ENCODE measurements at places on chromosomes 5 and 9.

- DNase-seq, result no peak
Measured at GRCh38 chr5:178182158-178182876, 4.9 kb downstream of the GMCL2 start.

DNA sequence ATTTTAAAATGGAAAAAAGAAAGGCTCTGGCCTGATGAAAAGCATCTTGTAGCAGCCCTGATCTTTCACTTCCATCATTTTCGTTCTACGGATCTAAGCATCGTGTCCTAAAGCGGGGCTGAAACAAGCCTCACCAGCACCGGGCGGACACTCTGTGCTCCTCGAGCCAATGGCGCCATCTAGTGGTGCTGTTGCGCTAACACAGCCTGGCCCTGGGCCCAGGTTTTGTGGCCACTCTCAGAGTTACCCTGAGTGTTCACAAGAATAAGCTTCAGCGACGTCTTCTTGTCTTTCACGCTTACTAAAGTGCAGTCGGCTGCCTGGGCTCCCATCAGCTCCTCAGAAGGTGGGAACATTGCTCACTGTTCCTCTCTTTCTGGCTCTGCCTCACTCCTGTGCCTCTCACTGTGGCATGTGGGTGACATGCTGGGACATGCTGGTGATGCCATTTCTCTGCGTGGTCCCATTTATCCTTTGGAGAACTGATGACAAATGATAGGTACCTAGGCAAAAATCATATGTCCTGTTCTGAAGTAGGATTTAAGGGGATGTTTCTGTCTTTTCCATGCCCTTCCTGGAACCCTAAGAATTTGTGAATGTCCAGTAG is 32.7 kb downstream of the DMRT3 start:
- peak; percentile 92 for DNase-seq

DNA sequence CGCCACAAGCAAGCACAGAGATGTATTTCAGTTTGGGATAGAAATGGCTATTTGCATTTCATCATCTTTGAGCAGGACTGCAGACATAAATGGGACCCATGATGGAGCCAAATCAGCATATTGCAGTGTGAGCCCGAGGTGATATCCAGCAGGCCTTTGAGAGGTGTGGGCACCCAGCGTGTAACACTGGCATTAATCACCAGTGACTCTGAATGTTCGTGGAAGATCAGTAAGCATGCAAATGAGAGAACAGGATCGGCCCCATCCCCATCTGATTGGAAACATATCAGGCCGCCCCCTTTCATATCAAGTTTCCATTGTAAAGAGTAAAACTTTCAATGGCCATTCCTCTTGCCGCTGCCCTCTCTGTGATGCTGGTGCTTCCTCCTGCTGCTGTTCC is 84.0 kb downstream of the GTF3C4 start:
- no peak for DNase-seq

DNA sequence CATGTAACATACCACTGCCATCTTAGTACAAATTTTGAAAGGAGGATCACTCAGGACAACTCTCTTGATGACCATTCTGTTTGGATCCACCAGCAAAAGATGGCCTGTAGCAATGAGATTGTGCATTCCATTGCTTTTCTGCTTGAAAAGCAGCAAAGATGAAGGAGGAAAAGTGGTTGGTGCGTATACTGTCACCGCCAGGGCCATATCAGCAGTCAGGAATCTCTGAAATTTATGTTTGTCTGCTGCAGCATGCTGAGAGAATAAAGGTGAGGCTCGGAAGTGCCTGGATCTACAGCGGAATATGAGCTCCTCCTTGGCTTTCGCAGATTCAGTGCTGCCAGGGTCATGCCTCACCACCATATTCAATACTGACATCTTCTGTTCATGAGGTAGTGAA is 144.4 kb downstream of the GPBP1 start:
- DNase-seq, result no peak

DNA sequence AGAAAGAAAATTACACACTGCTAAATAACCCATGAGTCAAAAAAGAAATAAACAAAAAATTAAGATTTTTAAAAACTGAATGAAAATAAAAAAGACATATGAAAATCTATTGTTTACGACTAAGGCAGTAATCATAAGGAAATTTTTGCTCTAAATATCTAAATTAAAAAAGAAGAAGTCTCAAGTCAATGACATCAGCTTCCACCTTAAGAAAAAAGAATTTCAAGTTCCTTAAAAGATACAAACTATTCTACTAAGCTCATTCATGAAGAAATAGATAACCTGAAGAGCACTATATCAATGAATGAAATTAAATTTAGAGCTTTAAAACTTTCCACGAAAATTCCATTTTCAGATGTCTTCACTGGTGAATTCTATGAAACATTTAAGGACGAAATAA is 15.7 kb upstream of the STARD4 start:
- peak; percentile 65 for DNase-seq

- DNase-seq, result no peak
Measured at GRCh38 chr9:24007185-24007584, 181.1 kb upstream of the ELAVL2 start.

GRCh38 chr9:80028501-80028900 is 456.7 kb downstream of the TLE4 start:
- DNase-seq, result no peak

GRCh38 chr5:122499585-122499984 is 187.5 kb downstream of the SNCAIP start:
- DNase-seq, result no peak

GRCh38 chr9:112041536-112042243 is 133.4 kb downstream of the SUSD1 start:
- DNase-seq, result no peak

DNA sequence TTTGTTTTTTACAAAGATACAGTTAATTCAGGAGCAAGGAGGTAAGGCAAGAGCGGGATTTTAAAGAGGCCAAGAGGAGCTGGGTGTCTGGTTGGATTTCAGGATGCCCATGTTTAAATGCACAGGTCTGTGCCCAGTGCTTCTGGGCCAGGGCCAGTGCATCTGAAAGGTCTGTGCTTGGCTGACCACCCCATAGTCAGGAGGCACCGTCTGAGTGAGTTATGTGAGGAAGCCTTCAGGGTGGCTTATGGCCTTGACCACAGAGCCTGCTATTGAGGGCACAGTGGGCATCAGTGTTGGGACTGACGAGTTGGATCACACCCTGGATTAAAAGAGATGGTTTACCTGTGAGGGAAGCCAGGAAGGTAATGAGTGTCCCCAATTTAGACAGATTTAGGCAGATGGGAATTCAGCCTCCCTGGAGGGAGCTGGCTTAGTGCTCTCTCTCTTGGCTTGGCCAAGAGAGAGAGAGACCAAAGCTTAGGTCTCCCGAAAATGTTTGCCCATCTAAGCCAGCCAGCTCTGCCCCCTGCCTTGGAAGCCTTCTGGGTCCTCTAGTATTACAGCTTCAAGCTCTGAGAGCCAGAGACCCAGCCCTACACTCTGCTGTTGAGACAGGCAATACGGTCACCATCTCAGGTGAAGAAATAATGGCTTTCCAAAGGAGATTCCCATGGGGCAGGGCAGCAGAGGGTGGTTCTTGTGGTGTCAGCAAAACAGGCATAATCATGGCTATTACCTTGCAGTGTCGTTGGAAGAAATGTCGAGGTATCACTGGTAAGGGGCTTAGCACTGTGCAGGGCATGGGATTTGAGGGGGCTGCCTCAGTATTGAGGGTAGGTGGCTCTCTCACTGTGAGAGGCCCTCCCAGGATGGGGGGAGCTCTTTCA is 68.6 kb downstream of the RGS3 start:
- DNase-seq, result no peak

GRCh38 chr5:147317978-147318684 is 83.3 kb downstream of the STK32A start:
- DNase-seq, result no peak

DNA sequence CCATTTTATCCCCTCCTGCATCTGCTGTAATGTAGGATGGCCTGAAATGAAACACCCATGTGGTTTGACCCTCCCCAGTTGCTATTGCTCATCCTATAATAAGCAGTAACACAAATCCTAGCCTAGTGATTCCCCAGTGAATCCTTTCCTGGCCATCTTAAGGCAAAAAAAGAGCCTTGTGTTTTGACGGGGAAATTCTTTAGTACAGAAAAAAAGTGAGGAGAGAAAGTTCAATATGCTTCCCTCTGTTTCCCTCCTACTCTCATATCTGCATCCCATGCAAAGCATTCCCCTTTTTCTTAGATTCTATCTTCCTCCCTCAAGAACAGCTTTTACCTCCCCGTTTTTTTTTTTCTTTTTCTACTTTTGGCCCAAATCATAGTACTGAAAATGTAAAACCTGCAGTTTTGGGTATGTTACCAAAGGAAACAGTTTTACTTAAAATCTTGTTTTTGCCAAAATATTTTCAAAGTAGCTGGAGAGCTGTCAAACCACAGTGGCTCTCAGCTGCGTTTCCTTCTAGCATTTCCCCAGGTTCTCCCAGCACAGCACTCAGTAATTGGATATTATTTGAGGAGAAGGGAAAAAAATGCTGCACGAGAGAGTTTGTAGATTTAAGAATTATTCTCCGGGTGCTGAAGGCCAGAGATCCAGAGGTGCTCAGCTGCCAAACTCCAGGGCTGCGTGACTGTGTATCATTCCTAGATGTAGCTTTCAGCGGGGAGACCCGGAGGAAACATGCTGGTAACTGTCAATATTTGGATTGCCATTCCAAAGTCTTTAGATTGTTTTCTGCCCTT is 321.4 kb downstream of the NPR3 start:
- DNase-seq, result no peak

- DNase-seq, result peak; percentile 72
Measured at GRCh38 chr9:99057665-99058625, 47.0 kb upstream of the TGFBR1 start.

- no peak for DNase-seq
Measured at GRCh38 chr9:123757960-123758359, 172.0 kb downstream of the DENND1A start.

Measured in suppressor macrophage treated with lipopolysaccharide for 1 hour (primary cell).